ENCODE measurements at places on chromosomes 2 and 18. TPM values are rescaled to one million over a fixed set of nuclear protein-coding genes. Genes with fewer than 3 reads are reported as not detected.

The ATRAID gene
- total RNA-seq = 246 TPM

The GNAL gene
- total RNA-seq = not detected

The RAB6C gene
- total RNA-seq = not detected

The PTRHD1 gene
- 50.5 TPM for total RNA-seq

The CYRIA gene
- 3.0 TPM for total RNA-seq
